Stimulated activated CD4-positive, alpha-beta T cell treated with anti-CD3 and anti-CD28 coated beads, Interleukin-1b, Interleukin-23, amount 100 ng/mL, for 4 hours (primary cell): ENCODE measurements at places on chromosomes 7 and 10.

GRCh38 chr10:97025613-97026242 is 160.0 kb downstream of the SLIT1 start:
- DNase-seq, result peak; percentile 42

DNA sequence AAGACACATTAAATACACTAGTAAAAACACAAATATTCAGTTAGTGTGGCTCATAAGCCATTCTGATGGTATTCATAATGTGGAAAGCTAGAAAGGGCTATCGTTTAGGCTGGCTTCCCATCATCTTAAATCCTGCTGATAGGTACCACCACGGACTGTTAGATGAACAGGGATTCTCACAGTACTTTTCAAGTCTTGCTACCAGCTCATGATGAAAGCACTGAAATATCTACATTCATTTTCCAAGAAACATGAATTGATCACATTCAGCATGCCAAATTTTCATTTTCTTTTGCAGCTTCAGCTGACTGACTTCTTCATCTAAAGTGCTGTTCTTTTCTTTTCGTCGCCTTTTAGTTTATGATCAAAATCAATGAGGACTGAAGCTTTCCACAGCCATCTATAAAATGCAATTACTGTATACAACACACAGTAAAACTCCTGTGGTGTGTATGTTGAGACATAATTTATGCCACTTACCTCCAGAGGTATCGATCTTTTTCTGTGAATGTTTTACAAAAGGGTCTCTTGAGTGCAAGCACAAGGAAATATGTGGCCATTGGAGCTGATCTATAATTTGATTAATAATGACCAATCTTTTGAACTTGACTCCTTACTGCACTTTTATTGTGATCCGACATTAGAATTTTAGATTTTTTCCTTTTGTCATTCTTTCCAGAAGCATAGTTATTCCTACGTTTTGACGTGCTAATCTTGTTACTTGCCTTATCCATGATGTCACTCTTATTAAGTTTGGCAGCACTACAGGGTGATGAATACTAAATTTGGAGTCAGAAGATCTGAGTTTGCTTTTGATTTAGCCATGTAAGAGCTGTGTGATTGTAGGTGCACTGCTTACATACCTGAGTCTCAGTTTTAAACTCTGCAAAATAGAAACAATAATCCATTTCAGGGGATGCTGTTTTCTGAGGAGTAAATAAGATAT is 58.4 kb downstream of the NXPH1 start:
- no peak for DNase-seq

DNA sequence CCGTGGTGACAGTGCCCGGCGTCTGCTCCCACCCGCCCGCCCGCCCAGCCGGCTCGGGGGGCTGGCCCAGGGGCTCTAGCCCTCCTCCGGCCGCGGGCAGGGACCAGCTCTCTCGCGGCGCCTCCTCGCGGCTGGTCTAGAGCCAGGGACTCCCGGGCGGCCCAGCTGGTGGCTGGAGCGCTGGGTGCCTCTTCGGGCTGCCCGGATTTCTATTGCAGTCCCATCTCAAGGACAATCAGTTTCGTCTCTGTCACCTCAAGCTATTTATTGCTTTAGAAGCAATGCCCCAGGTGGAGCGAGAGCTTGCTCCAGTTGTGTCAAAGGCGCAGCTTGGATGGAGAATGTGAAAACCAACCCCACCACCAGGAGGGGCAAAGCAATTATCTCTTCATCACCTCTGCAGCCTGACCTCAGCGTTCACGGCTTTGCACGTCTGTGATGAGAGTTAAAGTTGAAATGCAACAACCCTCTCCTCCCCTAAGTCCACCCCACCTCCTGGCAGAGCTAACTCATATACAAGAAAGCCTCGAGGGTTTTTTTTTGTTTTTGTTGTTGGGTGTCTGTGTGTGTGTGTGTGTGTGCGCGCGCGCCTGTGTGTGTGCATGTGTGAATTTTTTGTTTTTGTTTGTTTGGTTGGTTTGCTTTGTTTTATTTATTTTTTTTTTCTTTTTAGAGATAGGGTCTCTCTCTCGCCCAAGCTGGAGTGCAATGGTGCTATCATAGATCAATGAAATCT is at the start of gene ITGA8:
ITGA8 (minus strand) TSS at position 24 of the 736 bp plus-strand sequence. CDS start 151 bp downstream, outside the sequence.
- DNase-seq, result no peak

GRCh38 chr10:72079356-72079755 is 9.0 kb downstream of the SPOCK2 start:
- no peak for DNase-seq

DNA sequence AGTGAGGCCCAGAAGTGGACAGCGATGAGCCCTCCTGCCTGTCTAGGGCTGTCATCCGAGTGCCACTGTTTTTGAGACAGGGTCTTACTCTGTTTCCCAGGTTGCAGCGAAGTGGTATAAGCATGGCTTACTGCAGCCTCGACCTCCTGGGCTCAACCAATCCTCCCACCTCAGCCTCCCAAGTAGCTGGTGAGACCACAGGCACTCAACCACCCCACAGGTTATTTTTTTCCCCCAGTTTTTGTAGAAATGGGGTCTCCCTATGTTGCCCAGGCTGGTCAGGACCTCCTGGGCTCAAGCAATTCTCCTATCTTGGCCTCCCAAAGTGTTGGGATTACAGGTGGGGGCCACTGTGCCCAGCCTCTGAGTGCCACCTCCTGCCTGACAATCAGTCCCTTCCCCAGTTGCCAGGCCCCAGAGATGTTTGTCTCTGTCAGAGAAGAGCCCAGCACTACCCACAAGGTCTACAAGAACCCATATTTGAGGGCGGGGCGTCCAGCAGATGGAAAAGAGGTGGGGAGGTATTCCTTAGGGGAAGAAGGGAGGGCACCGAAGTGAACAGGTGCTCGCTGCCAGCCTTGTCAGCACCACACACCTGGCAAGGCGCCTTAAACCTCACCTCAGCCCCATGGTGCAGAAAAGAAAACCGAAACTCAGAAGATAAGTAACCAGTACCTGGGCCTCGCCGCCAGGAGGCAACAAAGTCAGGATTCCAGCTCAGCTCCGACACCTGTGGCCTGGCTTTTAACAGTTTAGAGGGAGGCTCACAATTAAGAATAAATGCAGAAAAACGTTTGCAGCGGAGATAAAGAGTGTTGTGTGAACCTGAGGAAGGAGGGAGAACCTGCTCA is 77.4 kb upstream of the ANLN start:
- DNase-seq, result no peak

- no peak for DNase-seq
Measured at GRCh38 chr7:34406848-34407530, 251.0 kb upstream of the NPSR1 start.

DNA sequence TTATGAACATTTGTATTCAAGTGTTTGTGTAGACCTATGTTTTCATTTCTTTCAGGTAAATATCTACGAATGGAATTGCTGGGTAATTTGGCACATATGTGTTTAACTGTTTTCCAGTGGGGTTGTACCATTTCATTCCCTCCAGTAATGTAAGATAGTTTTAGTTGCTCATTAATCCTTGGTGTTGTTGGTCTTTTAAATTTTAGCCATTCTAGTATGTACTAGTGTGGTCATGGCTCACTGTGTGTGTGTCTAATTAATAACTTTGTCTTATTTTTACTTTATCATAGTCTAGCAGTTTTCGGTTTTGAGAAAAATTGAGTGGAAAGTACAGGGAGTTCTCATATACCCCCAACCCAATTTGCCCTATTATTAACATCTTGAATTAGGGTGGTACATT is 278.8 kb downstream of the CAMK1D start:
- no peak for DNase-seq

DNA sequence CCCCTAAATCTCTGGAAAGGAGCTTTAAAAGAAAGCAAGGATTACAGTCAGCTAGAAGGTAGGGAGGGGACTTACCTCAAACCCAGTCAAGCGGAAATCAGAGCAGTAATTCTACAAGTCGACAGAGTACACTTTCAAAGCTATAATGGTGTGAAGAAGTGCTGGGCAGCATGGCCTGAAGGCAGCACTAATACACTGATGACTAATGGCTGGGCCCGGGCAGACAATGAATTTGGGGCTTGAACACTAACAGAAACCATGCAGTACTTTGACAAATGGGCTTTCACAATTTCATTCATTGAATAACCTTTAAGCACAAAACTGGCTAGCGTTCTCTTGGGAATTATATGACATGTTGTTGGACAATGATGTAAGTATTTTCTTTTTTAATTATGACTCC is 4.7 kb downstream of the GLI3 start:
- no peak for DNase-seq

- no peak for DNase-seq
Measured at GRCh38 chr7:154437234-154437633, 385.0 kb downstream of the DPP6 start.

DNA sequence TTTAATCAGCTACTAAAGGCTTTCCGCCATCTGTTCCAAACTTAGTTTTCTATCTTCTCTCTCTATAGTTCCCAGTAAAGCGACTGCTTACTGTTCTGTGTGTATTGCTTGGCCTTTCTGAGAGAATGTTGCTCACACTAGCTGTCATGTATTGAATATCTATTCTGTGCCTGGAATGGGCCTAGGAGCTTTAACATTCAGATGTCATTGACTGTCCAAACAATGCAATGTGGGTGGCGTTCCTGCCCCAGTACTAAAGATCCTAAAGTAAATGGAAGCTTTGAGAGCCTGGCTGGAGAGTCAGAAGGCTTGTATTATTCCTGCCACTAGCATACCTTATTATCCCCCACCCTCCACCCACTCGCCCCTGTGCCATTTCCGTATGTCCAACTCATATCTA is 163.5 kb downstream of the SDHAF3 start:
- DNase-seq, result no peak

- no peak for DNase-seq
Measured at GRCh38 chr10:3354174-3354900, 181.8 kb upstream of the PITRM1 start.

GRCh38 chr7:46982928-46983327 is 599.0 kb downstream of the TNS3 start:
- DNase-seq, result no peak
